ENCODE measurements at places on chromosomes 7 and 10.
A peak's percentile ranks its signal among the peaks of the same experiment; 100 is the strongest.

GRCh38 chr10:102316421-102316820, 71.1 kb downstream of the GBF1 start:
- H3K27ac ChIP-seq: no peak overlapping the region
- H3K4me3 ChIP-seq: no peak overlapping the region
- no peak for DNase-seq

GRCh38 chr10:127398971-127399365, 150.1 kb upstream of the NPS start:
- H3K36me3 ChIP-seq: no peaks in the 10 kb centered on the region
- DNase-seq: no peak
- no peaks in the 10 kb centered on the region for H3K27me3 ChIP-seq
- H3K27ac ChIP-seq: no peak overlapping the region
- H3K4me1 ChIP-seq: no peaks in the 10 kb centered on the region

DNA sequence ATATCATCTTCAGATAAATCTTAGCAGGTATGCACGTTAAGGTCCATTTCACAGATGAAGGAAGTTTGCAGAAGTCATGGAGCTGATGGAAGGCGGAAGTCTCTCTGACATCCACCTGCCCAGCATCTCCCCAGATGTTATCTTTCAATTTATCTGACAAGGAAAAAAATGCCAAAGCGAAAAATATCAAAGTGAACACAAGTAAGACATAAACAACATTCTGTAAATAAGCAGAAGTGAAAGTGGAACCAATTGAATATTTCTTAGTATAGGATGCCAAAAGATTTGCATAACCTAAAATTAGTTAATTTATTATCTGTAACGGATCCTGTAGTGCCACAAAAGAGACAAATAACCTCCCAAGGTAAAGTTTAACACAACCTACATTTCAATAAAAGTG, 73.6 kb upstream of the NEBL start:
- DNase-seq: no peak
- peaks cover 5% of the 10 kb centered on the region for H3K36me3 ChIP-seq
- no peaks in the 10 kb centered on the region for H3K27me3 ChIP-seq
- H3K4me1 ChIP-seq: no peaks in the 10 kb centered on the region
- H3K4me3 ChIP-seq: no peak overlapping the region

GRCh38 chr10:124436191-124436638, 13.6 kb downstream of the NKX1-2 start:
- H3K4me3 ChIP-seq: no peak overlapping the region
- H3K27me3 ChIP-seq: no peaks in the 10 kb centered on the region
- peak overlapping the region; percentile 19 for H3K27ac ChIP-seq

GRCh38 chr10:132141526-132142395, 45.0 kb upstream of the DPYSL4 start:
- H3K36me3 ChIP-seq: no peaks in the 10 kb centered on the region
- H3K27ac ChIP-seq: no peak overlapping the region
- H3K4me3 ChIP-seq: no peak overlapping the region
- no peaks in the 10 kb centered on the region for H3K4me1 ChIP-seq

- H3K4me1 ChIP-seq: no peaks in the 10 kb centered on the region
- no peaks in the 10 kb centered on the region for H3K36me3 ChIP-seq
- no peak overlapping the region for H3K27ac ChIP-seq
These were observed 166.3 kb downstream of the ZNF438 start for GRCh38 chr10:30865141-30865926.

GRCh38 chr10:21171197-21171935, 274.3 kb upstream of the NEBL start:
- peaks cover 6% of the 10 kb centered on the region for H3K36me3 ChIP-seq
- no peak overlapping the region for H3K27ac ChIP-seq
- H3K4me3 ChIP-seq: no peak overlapping the region
- no peak for DNase-seq

DNA sequence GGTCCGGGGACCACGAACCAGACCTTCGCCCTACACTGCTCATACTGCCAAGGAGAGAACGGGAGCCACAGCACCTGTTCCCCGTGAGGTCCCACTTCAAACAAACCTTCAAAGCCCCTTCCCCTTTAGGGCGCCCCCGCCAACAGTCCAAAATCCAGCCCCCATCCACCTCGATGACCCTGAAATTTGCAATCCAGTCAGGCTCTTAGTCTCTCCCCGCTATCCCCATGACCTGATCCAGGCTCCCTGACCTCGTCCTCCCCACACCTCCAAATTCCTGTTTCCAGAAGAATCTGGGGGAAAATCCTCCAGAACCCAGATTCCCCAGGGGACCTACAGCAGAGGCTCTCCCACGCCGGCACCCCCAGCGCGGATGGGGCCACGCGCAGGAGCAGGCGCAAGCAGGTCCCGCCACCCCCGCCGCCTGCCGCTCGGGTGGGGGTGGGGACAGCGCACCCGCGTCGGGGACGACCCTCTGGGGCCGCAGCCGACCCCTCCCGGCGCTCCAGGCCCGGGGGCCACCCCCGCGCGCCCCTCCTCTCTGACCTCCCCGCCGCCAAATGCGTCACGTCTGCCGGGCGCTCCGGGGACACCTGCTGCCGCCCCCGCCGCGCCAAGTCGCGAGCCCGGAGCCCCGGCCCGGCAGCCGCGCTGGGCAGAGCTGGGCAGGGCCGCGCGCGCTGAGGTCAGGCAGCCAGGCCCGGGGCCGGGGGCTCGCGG, 753 bp downstream of the CAMK2B start:
- H3K36me3 ChIP-seq: no peaks in the 10 kb centered on the region
- DNase-seq: no peak
- no peak overlapping the region for H3K27ac ChIP-seq
- peak overlapping the region; percentile 36 for H3K4me3 ChIP-seq
- peaks cover 42% of the 10 kb centered on the region for H3K27me3 ChIP-seq

GRCh38 chr7:6648815-6649104, 11.6 kb downstream of the ZNF316 start:
- peaks cover 70% of the 10 kb centered on the region for H3K36me3 ChIP-seq
- H3K27me3 ChIP-seq: no peaks in the 10 kb centered on the region
- no peak for DNase-seq
- H3K4me1 ChIP-seq: no peaks in the 10 kb centered on the region
- H3K4me3 ChIP-seq: no peak overlapping the region
- no peak overlapping the region for H3K27ac ChIP-seq

DNA sequence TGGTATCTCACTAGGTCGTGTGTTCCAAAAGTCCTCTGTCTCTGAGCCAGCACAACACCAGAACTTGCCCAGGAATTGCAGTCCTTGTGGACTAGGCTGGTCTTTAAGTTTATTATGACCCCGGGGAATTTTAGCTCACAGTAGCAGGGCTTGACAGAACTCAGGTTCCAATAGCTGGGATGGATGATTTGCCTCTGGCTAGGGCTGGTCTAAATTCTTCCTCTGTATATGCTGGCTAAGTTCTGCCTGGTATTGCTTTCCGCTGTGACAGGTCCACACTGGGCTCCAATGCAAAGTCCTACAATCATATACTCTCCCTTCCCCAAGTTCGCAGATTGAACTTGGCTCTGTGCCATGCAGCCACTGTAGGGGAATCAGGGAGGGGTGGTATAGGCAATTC, 52.5 kb downstream of the FAS start:
- no peak for DNase-seq
- H3K4me1 ChIP-seq: peaks cover 19% of the 10 kb centered on the region
- no peaks in the 10 kb centered on the region for H3K27me3 ChIP-seq
- H3K27ac ChIP-seq: peak overlapping the region; percentile 55

DNA sequence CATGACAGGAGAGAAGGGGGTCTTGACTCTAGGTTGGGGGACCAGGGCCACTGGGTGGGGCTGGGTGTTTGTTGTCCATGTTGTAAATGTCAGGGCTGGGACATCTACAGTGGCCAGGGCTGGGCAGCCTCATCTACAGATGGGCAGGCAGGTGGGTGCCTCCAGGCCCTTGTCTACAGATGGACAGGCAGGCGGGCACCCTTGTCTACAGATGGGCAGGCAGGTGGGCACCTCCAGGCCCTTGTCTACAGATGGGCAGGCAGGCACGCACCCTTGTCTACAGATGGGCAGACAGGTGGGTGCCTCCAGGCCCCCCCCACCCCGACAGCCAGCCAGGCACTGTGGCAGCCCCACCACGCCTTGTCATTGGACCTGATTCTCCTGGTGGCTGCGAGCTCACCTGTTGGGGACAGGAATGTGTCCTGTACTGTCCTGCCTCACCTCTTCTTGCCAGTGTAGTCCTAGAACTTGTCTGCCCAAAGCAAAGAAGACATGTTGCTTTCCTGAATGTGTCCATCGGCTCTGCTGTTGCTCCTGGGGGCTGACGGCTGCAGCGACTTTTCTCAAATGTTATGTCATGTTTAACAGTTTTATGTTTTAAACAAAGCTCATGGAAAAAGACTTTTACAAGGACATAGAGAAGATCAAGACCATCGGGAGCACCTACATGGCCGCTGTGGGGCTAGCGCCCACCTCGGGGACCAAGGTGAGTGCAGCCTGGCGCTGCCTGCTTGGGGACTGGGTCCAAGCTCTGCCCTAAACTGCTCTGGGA, 129.9 kb downstream of the ADCY1 start:
- H3K4me3 ChIP-seq: no peak overlapping the region
- DNase-seq: no peak
- no peak overlapping the region for H3K27ac ChIP-seq
- peaks cover 97% of the 10 kb centered on the region for H3K27me3 ChIP-seq
- no peaks in the 10 kb centered on the region for H3K4me1 ChIP-seq
- H3K36me3 ChIP-seq: no peaks in the 10 kb centered on the region

GRCh38 chr10:74542077-74542476, 284.3 kb upstream of the KAT6B start:
- peaks cover 4% of the 10 kb centered on the region for H3K36me3 ChIP-seq
- H3K27me3 ChIP-seq: no peaks in the 10 kb centered on the region
- peak overlapping the region; percentile 57 for H3K27ac ChIP-seq
- DNase-seq: peak; percentile 77

DNA sequence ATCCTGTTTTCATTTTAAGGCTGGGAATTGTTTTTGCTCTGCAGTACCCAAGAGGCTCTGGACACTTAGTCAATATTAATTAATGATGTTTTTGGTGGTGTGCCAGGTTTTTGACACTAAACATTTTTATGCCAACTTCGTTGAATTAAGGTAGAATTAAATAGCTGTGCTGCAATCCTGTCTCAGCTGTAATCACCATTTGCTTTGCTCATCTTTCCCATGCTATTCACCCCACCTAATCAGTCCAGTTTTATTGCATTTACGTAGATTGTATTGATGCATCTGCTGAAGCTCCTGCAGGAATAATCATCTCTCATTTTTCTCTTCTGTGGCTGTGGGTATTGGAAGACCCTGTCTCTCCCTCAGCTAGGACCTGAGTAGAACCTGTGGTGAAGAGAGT, 52.6 kb upstream of the TRUB1 start:
- H3K4me1 ChIP-seq: peaks cover 9% of the 10 kb centered on the region
- no peaks in the 10 kb centered on the region for H3K36me3 ChIP-seq
- no peaks in the 10 kb centered on the region for H3K27me3 ChIP-seq
- no peak for DNase-seq
- no peak overlapping the region for H3K4me3 ChIP-seq
- H3K27ac ChIP-seq: no peak overlapping the region
